Peyer's patch (tissue), 4 donors: ENCODE measurements at places on chromosomes 3 and 15. TPM values are rescaled to one million over a fixed set of nuclear protein-coding genes. Genes with fewer than 3 reads are reported as not detected.

Gene GAP43
- not detected for total RNA-seq

- DNase-seq: no peak
Measured at GRCh38 chr3:24650839-24651238, 156.2 kb upstream of the THRB start.

Gene LDHAL6B
- not detected for total RNA-seq

DNA sequence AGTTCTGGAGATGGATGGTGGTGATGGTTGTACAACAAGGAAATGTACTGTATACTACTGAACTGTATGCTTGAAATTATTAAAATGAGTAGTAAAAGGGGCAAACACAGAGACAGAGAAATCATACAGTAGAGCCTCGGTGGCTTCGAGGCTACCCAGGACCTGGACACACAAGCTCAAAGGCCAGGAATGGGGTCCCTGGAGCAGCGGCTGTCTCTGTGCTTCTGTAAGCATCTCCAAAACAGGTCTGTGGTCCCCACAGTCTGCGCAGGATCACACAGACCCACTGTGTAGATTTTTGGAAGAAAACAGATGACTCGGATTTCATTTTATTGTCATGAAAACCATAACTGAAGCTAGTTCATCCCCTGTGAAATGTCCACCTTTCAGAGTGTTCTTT lies 39.7 kb downstream of the PGPEP1L start:
- no peak for DNase-seq

Gene ZNF860
- total RNA-seq: 10.7 TPM

- DNase-seq: no peak
Measured at GRCh38 chr3:156460206-156460611, 94.7 kb downstream of the SSR3 start.

- no peak for DNase-seq
Measured at GRCh38 chr3:195757827-195758226, 37.0 kb downstream of the MUC20 start.

Gene ITGA11
- total RNA-seq: 24.8 TPM

Gene VWA5B2
- total RNA-seq: 8.3 TPM

GRCh38 chr3:46462511-46462910 lies 2.2 kb downstream of the LTF start:
- no peak for DNase-seq

DNA sequence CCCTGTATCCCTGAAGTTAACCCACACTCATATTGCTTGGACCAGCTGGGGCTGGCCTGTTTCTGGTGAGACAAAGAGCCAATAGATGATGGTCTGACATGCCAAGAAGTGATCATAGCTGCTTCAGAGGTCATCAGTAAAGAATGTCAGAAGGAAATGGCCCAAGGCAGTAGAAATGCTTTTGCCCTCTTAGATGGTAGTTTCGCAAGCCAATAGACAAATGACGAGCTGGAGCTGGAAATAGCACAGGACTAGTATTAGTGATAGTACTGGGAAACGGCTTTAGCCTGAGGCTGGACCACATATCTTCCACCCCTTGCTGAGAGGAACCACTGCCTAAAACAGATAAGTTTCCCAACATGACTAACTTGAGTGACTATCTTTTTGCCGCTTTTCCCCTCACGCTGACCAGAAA lies 176.1 kb upstream of the THBS1 start:
- no peak for DNase-seq

- DNase-seq: no peak
Measured at GRCh38 chr15:29054171-29055045, 168.6 kb downstream of the APBA2 start.

- DNase-seq: no peak
Measured at GRCh38 chr3:129065016-129065719, 4.6 kb downstream of the GP9 start.

DNA sequence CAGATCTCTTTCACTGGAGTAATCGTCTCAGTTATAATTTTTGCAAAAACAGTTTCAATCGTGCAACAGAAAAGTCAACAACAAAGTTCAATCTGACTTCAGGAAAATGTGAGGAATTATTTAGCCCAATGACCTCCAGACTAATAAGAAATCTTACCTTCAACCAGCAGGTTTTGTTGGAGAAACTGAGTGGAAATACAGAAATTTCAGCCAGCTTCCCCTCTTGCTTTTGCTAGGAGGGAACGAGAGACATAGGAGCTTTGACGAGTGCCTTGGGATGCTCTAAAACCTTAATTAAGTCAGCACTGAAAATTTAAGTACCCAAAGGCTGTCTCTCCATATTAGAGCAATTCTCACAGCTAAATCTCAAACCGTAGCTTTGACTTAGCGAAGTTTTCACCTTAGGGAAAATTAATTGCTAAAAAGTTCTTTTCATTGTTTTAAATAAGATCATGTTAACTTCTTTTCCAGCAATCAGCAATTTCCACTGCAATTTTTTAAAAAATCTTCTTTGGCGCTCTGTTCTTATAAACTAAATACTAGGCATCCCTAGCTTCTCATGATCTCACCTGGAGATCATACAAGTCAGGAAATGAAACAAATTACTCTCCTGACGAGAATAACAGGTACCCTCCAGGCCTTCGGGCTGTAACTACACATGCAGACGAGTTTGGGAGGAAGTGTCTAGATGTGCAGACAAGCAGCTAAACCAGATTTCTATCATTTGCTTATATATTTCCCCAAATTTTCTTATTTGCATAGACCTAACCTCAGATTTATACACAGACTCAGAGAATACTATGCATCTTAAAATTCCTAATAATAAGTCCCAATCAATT lies 250.2 kb downstream of the FAM43A start:
- no peak for DNase-seq

DNA sequence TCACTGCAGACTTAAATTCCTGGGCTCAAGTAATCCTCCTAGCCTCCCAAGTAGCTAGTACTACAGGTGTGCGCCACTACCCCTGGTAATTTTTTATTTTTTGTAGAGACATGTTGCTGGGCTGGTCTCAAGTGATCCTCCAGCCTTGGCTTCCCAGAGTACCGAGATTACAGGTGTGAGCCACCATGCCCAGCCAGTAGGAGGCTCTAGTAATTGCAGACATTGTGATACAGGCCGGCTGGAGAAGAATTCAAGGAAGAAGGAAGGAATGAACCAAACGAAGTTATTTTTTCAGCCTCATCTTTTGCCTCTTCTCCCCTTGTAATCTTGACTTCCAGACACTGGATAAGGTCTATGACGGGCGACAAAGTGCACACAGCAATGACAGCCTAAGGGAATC lies 3.2 kb upstream of the PPP4R2 start:
- no peak for DNase-seq

DNA sequence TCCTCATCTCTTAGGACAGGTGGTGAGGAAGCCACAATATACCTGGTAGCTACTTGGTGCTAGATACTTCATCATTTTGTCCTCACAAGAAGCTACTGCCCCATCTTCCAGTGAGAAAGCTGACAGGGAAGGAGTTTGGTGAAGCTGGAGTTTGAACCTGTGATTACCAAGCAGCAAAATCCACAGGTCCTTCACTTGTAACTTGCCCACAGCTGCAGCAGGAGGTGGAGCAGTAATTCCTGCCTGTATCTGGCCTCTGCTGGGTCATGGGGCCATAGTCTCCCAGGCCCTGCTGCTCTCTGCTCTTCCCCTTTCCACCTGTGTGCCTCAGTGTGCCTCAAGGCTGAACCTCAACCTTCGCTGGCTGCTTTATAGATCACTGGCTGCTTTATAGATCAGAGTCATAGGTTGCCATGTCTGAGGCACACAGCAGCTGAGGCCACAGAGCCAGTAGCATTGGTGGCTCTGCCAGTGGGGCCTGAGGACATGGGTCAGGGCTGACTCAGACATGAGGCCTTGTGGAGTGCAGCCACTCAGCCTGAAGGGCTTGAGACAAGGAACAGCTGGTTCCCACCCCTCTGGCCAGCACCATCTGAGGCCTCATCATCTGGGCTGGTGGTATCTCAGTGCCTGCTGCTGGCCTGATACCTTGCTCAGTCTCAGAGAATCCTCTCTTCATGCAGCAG lies 11.1 kb upstream of the CHRNB4 start:
- DNase-seq: no peak

DNA sequence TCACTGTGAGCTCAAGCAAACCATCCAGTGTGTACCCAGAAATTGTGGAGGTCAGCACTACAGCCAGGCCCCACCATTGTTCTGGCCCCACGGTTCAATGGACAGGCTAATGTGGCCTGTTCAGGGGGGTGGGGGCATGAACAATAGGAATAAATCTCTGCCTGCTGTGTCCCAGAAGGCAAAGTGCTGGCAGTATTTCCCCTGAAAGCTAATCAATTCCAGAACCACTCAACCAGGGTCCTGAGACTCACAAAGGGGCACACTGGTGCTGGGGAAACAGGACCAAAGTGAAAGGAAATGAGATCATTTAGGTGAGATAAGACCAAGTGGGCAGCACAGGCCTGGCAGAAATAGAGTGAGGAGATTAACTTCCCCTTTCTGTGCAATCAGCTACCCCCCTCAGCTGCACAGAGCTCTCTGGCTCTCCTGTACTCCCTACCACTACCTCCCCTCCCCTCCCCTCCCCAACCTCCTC lies 11.5 kb downstream of the CRYGS start:
- no peak for DNase-seq

GRCh38 chr15:69469467-69470201 lies 17.0 kb downstream of the RPLP1 start:
- DNase-seq: no peak

Gene IL17RB
- total RNA-seq: 38.5 TPM

Gene PAQR5
- total RNA-seq: 30.5 TPM

GRCh38 chr3:172244011-172244410 lies 204.2 kb downstream of the GHSR start:
- DNase-seq: no peak

DNA sequence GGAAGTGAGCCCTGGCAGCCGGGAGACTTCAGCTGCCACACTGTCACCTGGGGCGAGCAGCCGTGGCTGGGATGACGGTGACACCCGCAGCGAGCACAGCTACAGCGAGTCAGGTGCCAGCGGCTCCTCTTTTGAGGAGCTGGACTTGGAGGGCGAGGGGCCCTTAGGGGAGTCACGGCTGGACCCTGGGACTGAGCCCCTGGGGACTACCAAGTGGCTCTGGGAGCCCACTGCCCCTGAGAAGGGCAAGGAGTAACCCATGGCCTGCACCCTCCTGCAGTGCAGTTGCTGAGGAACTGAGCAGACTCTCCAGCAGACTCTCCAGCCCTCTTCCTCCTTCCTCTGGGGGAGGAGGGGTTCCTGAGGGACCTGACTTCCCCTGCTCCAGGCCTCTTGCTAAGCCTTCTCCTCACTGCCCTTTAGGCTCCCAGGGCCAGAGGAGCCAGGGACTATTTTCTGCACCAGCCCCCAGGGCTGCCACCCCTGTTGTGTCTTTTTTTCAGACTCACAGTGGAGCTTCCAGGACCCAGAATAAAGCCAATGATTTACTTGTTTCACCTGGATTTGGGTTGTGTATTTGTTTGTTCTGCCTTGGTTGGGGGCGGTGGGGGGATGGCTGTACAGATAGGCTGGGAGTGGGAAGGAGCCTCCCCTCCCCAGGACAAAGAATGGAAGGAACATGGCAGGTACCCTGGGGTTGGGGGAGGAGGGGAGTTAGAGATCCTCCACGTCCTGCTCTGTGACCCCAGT lies 2.9 kb upstream of the GRM2 start:
- no peak for DNase-seq

GRCh38 chr3:168295027-168295426 lies 199.3 kb upstream of the GOLIM4 start:
- no peak for DNase-seq

Gene CFAP20DC
- not detected for total RNA-seq

DNA sequence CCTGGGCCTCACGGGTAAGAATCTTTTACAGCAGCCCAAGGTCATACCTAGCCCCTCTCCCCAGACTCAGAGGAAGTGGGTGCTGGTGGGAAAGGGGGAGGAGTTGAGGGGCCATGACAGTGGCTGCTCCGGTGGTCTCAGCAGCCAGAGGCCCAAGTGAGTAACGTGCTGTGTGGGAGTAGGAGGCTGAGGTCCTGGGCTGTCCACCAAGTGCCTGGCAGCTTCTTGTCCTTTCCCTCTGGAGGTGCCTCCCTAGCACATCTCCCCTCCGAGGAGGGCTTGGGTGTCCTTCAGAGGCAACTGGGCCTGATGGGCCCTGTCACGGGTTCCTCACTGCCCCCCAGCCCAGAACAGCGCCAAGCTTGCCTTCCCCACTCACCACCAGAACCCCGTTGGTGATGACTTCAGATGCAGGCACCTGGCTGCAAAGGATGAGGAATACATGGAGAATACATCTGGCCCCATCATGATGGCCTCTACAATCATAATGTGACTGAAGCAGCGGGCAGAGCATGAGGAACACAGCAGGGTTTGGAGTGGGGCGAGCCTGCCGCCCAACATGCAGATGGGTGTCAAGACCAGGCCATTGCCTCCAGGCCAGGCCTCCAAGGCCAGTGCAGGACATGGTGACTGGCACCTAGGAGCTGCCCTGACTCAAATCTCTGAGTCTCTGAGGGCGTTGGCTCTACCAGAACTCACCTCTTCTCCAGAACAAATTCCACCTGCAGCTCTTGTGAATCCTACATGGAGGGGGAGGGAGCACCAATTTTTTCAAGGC lies 3.3 kb downstream of the PLA2G4F start:
- DNase-seq: no peak

Gene FETUB
- not detected for total RNA-seq

Gene KCNH8
- 4.1 TPM for total RNA-seq

Gene STRA6
- total RNA-seq: not detected

Gene CERS3
- total RNA-seq: not detected

Gene CTXND1
- not detected for total RNA-seq

DNA sequence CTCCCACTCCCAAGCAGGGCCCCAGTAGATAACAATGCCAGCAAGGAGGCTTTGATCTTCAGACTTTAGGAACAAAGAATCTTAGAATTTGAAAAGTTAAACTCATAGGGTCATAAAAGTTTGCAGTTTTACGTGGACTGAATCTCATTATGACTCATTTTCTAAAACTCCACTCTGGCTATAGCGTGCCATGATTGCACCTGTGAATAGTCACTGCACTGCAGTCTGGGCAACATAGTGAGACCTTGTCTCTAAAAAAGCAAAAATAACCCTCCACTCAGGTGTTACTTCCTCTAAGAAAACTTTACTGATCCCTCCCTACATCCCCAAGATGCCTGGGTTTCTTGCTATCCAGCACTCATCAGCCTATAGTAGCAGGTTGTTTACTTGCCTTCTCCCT lies 104.5 kb downstream of the IL20RB start:
- no peak for DNase-seq

Gene TFG
- total RNA-seq: 108 TPM

Gene EID1
- 81.8 TPM for total RNA-seq

DNA sequence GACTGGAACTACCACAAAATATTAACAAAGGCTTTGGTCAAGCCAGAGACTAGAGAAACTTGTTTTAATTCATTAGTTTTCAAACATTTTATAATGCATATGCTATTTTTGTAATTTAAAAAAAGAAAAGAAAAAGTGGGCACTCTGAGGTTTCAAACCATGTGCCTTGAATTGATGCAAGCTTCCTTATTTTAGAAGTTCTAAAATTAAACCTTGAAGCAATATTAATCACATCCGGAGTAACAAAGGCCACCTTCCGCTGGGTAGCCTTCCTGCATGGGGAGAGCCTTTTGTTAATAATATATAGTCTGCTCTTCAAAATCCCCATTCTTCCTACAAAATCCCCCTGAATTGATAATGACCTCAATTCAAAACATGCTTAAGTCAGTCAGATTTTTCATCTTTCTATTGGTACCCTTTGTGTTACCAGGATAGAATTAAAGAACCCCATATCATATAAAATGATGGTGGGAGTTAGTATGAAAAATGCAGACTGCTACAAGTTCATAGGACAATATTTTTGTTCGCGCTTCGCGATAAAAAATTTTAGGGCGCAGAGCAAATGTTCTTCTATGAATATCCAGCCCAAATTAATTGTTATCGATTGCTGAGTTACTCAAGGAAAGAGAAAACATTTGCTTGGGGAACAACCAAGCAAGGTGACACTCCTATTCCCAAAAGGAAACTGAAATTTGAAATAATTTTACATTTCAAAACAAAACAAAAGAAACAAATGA lies 30.6 kb downstream of the LDHAL6B start:
- DNase-seq: no peak

Gene NT5DC2
- total RNA-seq: 13.0 TPM
